Cardiac fibroblast (primary cell): ENCODE measurements at places on chromosomes 2 and 18.

DNA sequence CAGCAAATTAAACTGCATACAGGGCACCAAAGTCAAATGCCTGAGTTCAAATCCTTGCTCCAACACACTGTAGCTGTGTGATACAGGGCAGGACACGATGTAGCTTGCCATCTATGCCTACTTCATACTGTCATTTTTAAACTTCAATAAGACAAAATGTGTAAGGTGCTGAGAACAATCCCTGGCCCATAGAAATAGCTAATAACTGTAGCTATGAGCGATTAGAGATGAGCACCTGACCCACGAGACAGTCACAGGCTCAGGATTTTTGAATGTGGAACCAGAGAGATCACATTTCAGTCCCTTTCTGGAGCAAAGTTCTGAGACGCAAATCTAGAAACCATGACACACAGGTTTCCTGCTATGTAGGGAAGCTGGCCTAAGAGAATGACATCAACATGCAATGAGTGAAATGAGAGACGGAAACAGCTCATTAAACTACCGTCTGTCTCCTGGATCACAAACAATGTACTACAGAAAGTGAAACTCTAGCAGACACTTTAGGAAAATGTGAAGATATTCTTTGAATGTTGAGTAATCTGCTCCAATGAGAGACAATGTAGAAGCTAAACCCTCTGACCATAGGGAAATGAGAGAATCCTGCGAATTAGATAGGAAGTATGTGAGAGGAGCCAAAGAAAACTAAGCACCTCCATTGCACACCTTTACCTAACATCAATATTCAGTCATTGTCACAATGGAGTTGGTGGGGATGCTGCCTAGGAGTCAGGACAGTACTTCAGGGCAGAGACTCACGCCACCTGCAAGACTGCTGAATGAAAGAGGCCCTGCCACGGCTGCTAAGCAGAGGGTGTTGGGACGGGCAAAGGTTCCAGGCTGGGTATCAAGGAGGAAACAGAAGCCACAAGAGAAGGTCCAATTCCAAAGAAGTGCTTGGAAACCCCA lies 25.5 kb downstream of the B4GALT6 start:
- DNase-seq: no peak

- no peak for DNase-seq
Measured at GRCh38 chr2:158393886-158394285, 62.7 kb downstream of the CCDC148 start.

GRCh38 chr2:118265873-118266455 lies 177.7 kb downstream of the INSIG2 start:
- no peak for DNase-seq

- DNase-seq: no peak
Measured at GRCh38 chr18:42064109-42064508, 109.1 kb downstream of the PIK3C3 start.

- peak; percentile 57 for DNase-seq
Measured at GRCh38 chr2:37388074-37388473, 43.6 kb downstream of the QPCT start.
